ENCODE measurements at places on chromosomes 1 and 21. TPM values are rescaled to one million over a fixed set of nuclear protein-coding genes. Genes with fewer than 3 reads are reported as not detected.

CD244 gene
- 5.0 TPM for total RNA-seq

PKNOX1 gene
- total RNA-seq, result 20.7 TPM

DENND2C gene
- total RNA-seq, result 6.6 TPM

VHLL gene
- not detected for total RNA-seq

DNA sequence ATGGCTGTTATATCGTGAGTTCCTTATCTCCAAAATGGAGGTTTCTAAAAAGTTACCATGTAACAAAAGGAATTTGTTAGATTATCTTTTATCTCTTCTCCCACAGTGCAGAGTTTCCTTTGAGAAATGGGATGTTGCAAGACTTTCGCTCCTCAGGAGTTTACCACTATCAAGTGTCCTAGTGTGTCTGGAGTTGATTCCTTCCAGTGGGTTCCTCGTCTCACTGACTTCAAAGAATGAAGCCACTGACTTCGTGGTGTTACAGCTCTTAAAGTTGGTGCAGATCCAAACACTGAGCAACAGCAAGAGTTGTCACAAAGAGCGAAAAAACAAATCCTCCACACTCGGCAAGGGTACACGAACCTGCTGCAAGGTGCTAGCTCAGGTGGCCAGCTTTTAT is 37.0 kb downstream of the SPAG17 start:
- DNase-seq, result no peak

GRCh38 chr1:31987135-31987619 is 26.5 kb upstream of the KHDRBS1 start:
- DNase-seq, result no peak

DNA sequence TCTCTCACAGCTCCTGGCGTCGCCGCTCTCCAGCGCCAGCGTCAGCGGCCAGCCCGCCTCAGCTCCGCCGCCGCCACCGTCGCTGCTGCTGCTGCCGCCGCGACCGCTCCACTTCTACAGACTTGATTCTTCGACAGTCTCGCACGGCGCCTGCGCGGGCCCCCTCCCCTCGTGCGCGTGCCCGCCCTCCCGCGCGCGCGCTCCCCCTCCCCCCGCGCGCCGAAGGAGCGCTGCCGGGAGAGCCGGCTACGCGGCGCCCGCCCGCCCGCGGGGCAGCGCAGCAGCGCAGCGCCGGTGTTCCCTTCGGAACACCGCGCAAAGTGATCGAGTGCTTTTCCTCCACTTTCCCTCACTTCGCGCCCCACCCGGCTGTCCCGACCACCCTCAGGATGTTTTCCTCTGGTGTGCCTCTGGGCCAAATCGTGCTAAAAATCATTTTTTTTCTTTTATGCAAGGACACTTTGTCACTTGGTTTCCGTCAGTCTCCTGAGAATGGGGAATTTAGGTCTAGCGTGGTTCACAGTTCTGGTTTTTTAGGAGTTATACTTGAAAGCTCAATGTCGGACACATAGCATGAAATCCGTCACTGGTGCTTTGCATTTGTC is at the start of gene IRF2BP2:
IRF2BP2 (minus strand) TSS at position 118 of the 605 bp plus-strand sequence. CDS start 684 bp downstream, outside the sequence.
- no peak for DNase-seq

Data from omental fat pad (tissue), 4 donors.